ENCODE measurements at places on chromosomes 4 and X. TPM values are rescaled to one million over a fixed set of nuclear protein-coding genes. Genes with fewer than 3 reads are reported as not detected.
A peak's percentile ranks its signal among the peaks of the same experiment; 100 is the strongest.

DNA sequence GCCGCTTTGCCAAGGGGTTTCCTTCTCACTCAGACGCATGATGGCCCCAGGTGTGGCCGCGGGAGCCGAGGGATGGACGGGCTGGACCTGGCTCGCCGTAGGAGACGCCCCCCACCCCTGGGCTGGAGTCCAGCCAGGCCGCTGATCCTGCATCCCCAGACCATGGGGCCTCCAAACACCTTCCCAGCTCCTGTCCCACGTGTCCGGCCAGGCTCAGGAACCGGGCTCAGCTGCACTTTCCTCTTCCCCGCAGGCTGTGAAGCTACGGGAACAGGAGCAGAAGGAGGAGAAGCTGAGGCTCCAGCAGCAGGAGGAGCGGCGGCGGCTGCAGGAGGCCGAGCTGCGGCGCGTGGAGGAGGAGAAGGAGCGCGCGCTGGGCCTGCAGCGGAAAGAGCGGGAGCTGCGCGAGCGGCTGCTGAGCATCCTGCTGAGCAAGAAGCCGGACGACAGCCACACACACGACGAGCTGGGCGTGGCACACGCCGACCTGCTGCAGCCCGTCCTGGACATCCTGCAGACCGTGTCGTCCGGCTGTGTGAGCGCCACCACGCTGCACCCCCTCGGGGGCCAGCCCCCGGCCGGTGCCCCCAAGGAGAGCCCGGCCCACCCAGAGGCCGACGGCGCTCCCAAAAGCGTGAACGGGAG lies 9.1 kb downstream of the AKAP17A start:
- H3K27me3 ChIP-seq, result no peaks in the 10 kb centered on the region
- H3K27ac ChIP-seq, result no peak overlapping the region
- H3K36me3 ChIP-seq, result peaks cover 62% of the 10 kb centered on the region
- peaks cover 7% of the 10 kb centered on the region for H3K4me1 ChIP-seq
- H3K4me3 ChIP-seq, result no peak overlapping the region

GRCh38 chrX:68114573-68115129 lies 318.6 kb downstream of the OPHN1 start:
- no peak overlapping the region for H3K4me3 ChIP-seq
- no peaks in the 10 kb centered on the region for H3K4me1 ChIP-seq
- no peaks in the 10 kb centered on the region for H3K27me3 ChIP-seq
- H3K27ac ChIP-seq, result no peak overlapping the region

DNA sequence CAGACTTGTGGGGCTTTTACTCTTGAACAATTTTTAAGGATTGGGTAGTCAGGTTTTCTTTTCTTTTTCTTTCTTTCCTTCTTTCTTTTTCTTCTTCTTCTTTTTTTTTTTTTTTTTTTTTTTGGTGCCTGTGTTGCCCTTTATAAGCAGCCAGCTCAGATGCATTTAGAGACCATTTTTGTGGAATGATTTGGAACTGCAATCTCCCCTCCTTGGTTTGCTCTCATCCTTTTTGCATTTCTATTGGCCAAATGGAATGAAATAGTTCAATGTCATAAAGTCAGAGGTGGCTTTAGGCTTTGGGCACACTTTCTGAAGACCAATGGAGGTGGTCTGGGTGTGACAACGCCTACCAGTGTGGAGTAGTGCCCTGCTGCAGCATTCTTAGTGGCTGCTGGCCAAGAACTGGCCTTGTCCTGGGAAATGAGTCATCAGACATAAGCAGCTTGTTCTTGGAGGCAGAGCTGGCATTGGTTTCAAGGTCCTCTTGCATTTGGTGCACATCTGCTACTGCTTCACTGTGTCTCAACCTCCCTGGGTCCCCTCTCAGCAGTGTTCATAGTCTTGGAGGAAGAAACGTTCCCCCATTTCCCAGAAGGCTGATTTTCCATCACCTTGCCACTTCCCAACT lies 84.5 kb downstream of the CT47B1 start:
- no peak overlapping the region for H3K4me3 ChIP-seq
- H3K27me3 ChIP-seq, result no peaks in the 10 kb centered on the region
- H3K36me3 ChIP-seq, result no peaks in the 10 kb centered on the region
- no peaks in the 10 kb centered on the region for H3K4me1 ChIP-seq
- no peak for DNase-seq

CYSLTR1 gene
- total RNA-seq, result 29.4 TPM

DNA sequence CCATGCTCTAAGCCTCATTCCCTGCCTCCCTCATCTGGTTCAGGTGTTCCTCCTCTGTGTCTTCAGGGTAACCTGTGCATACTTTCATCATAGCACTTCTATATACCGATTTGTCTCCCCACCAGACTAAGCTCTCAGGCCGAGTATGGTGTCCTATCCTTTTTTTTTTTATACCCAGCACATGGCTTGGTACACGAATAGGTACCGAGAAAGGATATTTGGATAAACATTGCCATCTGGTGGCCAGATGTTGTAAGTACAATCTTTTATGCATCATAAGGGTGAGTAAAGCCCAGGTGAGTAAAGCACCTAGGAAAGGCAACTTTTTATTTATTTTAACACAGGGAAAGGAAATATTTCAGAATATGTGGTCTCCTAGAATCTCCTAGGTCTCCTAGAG lies 68.4 kb downstream of the MID2 start:
- peak; percentile 67 for DNase-seq
- H3K4me3 ChIP-seq, result no peak overlapping the region
- H3K4me1 ChIP-seq, result no peaks in the 10 kb centered on the region
- no peaks in the 10 kb centered on the region for H3K36me3 ChIP-seq

GRCh38 chr4:153233761-153234371 lies 29.6 kb downstream of the TRIM2 start:
- no peak overlapping the region for H3K4me3 ChIP-seq
- no peak for DNase-seq
- peaks cover 15% of the 10 kb centered on the region for H3K4me1 ChIP-seq
- no peaks in the 10 kb centered on the region for H3K27me3 ChIP-seq

GRCh38 chr4:89823416-89823815 lies 13.5 kb downstream of the SNCA start:
- no peaks in the 10 kb centered on the region for H3K36me3 ChIP-seq
- no peaks in the 10 kb centered on the region for H3K4me1 ChIP-seq
- H3K27ac ChIP-seq, result no peak overlapping the region
- no peaks in the 10 kb centered on the region for H3K27me3 ChIP-seq
- no peak for DNase-seq

GRCh38 chrX:120297923-120298322 lies 13.3 kb downstream of the TMEM255A start:
- H3K36me3 ChIP-seq, result no peaks in the 10 kb centered on the region
- no peak overlapping the region for H3K27ac ChIP-seq
- DNase-seq, result no peak
- H3K4me3 ChIP-seq, result no peak overlapping the region

- H3K4me1 ChIP-seq, result no peaks in the 10 kb centered on the region
- no peak overlapping the region for H3K27ac ChIP-seq
- H3K4me3 ChIP-seq, result no peak overlapping the region
- no peaks in the 10 kb centered on the region for H3K36me3 ChIP-seq
- no peak for DNase-seq
Observed at GRCh38 chr4:17704020-17704650, 77.3 kb downstream of the FAM184B start.

GRCh38 chr4:24747234-24747975 lies 48.0 kb upstream of the SOD3 start:
- H3K4me1 ChIP-seq, result no peaks in the 10 kb centered on the region
- no peak for DNase-seq
- no peak overlapping the region for H3K27ac ChIP-seq
- H3K27me3 ChIP-seq, result no peaks in the 10 kb centered on the region
- H3K4me3 ChIP-seq, result no peak overlapping the region

DNA sequence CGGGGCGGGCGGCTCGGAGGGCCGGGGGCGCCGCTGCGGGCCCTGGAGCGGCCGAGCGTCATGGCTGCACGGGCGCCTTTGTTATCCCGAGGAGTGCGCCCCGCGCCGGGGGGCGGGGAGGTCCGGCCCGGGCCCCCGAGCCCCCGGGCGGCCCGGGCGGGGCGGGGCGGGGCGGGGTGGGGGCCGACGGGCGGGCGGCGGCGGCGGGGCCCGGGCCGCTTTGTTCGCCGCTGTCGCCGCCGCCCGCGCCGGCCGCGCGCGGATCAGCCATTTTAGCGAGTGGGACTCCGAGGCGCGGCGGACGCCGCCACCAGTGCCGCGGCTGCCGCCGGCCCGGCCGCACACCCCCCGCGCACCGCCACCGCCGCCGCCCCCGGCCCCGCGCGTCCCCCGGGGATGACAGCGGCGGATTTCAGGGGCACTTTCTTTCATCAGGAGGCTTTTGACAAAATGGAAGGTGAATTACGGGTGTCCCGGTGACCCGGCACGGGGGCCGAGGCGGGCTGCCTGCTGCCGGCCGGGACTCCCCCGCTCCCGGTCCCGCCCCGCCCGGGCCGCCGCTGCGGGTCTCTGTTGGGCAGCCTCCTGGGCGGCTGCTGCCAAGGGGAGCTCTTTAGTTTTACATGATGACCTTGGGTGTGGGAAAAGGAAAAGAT lies 1.2 kb downstream of the HMGB3 start:
- DNase-seq, result peak; percentile 11
- peaks cover 8% of the 10 kb centered on the region for H3K4me1 ChIP-seq
- H3K4me3 ChIP-seq, result peak overlapping the region; percentile 14
- H3K36me3 ChIP-seq, result no peaks in the 10 kb centered on the region
- no peaks in the 10 kb centered on the region for H3K27me3 ChIP-seq
- H3K27ac ChIP-seq, result no peak overlapping the region

SLC10A6 gene
- total RNA-seq, result not detected

DNA sequence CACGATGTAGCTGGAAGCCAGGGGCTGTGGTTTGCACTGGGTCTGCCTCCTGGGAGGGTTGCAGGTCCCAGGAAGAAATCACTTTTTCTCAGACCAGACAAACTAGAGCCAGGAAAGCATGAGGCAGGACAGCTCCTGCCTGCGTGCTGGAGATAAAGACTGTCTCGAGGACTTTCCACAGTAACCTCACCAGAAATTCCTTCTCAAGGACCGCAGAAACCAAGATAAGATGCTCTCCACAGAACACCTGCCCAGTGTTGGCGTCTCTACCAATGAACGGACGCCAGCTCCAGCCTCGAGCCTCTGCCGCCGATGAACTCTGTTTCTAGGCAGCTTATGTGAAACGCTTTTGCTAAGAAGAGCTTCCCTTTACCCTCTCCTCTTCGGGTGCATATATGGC lies 76.9 kb upstream of the AFAP1 start:
- no peak overlapping the region for H3K4me3 ChIP-seq
- H3K4me1 ChIP-seq, result no peaks in the 10 kb centered on the region
- H3K36me3 ChIP-seq, result no peaks in the 10 kb centered on the region
- H3K27me3 ChIP-seq, result no peaks in the 10 kb centered on the region

DNA sequence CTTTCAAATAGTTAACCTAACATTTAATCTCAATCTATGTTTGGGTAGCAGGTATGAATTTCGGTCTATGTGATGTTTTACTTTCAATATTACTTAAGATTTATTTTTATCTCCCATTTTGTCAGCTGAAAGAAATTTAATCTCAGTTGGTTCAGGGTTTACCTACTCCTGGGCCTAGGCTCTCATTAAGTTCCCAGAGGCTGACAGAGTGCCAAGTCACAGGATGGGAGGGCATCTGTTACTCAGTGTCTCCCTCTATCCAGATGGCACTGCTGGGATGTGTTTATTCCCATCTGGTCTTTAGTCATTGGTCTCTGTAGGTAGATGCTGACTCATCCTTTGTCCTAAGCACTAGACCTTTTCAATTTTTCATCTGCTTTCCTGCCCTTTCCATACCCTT lies 129.4 kb upstream of the ARSJ start:
- no peaks in the 10 kb centered on the region for H3K4me1 ChIP-seq
- no peak for DNase-seq
- no peaks in the 10 kb centered on the region for H3K27me3 ChIP-seq
- H3K27ac ChIP-seq, result no peak overlapping the region
- H3K4me3 ChIP-seq, result no peak overlapping the region

- H3K27me3 ChIP-seq, result no peaks in the 10 kb centered on the region
- no peaks in the 10 kb centered on the region for H3K4me1 ChIP-seq
- no peak for DNase-seq
Observed at GRCh38 chr4:6595897-6596537, 21.0 kb downstream of the MAN2B2 start.

CLNK gene
- 0.11 TPM for total RNA-seq

DNA sequence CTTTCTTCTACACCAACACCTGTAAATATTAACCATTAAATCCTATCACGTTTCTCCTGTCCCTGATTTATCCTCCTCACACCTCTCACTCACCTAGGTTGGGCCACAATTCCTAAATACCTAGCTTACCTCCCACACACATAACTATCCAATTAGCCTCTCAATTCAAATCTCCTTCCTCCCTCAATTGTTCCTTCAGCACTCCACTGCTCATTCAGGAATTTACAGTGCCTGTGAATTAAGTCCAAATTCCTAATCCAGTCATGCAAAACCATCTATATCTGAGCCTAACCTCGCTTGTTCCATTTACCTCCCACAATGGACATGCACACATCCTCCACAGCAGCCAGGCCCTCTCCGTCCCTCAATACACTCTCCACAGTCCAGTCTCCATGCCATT lies 17.5 kb downstream of the ANXA5 start:
- H3K27me3 ChIP-seq, result no peaks in the 10 kb centered on the region
- H3K4me3 ChIP-seq, result no peak overlapping the region
- H3K36me3 ChIP-seq, result peaks cover 43% of the 10 kb centered on the region
- H3K4me1 ChIP-seq, result no peaks in the 10 kb centered on the region

CCSER1 gene
- 1.7 TPM for total RNA-seq

DNA sequence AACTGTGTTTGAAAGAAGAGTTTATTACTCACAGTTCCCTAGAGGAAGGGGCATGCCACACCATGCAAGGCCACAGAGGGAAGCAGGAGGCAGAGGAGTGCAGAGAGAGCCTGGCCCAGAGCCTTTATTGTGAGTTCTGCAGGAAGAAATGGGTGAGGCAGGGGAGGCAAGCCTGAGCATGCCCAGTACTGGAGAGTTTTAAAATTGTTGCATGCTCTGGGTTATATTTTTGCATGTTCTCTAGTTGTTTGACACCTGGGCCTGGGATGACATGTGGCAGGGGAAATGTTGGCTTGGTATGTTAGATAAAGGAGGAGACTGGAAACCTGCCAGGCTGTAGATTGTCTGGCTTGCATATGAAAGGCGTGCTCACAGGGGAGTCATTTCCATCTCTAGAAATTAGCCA lies 19.7 kb upstream of the CRMP1 start:
- H3K27me3 ChIP-seq, result no peaks in the 10 kb centered on the region
- H3K27ac ChIP-seq, result no peak overlapping the region
- H3K36me3 ChIP-seq, result no peaks in the 10 kb centered on the region
- no peak overlapping the region for H3K4me3 ChIP-seq
- H3K4me1 ChIP-seq, result no peaks in the 10 kb centered on the region

PABPC1L2A gene
- total RNA-seq, result not detected

DNA sequence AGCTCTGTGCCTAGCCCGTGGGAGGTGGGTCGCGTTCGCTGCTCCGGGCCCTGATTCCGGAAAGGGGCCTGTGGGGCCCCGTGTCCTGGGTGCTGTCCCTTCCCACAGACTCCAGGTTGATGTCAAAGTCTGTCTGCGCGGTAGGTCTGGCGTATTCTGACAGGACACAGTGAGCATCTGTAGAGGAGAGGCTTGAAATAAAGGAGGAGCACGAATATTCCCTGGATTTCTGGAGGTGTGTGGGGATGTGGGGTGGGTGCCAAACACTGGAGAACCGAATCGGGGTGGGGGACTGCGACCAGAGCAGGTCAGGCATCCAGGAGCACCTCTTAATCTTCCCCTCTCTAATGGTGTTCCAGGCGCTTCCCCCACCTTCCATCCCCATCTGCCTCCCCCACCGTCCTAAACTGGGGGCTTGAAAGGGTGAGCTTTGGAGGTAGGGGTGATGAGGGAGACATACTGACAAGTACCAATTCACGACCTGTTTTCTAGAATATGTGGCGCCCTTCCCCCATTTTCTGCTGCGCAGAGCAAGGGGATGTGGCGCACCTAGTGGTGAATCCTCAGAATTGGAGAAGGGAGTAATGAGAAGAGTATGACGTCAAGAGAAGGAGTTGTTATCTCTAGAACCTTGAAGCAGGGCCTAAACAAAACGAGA lies 877 bp downstream of the GPRASP1 start:
- H3K36me3 ChIP-seq, result no peaks in the 10 kb centered on the region
- peak; percentile 76 for DNase-seq
- H3K27ac ChIP-seq, result peak overlapping the region; percentile 53
- peak overlapping the region; percentile 67 for H3K4me3 ChIP-seq

Data from CD4-positive, alpha-beta memory T cell (primary cell).